ENCODE measurements at places on chromosomes 6 and 20. TPM values are rescaled to one million over a fixed set of nuclear protein-coding genes. Genes with fewer than 3 reads are reported as not detected.
A peak's percentile ranks its signal among the peaks of the same experiment; 100 is the strongest.

- DNase-seq, result no peak
Measured at GRCh38 chr6:68544450-68544849, 90.6 kb upstream of the ADGRB3 start.

DNA sequence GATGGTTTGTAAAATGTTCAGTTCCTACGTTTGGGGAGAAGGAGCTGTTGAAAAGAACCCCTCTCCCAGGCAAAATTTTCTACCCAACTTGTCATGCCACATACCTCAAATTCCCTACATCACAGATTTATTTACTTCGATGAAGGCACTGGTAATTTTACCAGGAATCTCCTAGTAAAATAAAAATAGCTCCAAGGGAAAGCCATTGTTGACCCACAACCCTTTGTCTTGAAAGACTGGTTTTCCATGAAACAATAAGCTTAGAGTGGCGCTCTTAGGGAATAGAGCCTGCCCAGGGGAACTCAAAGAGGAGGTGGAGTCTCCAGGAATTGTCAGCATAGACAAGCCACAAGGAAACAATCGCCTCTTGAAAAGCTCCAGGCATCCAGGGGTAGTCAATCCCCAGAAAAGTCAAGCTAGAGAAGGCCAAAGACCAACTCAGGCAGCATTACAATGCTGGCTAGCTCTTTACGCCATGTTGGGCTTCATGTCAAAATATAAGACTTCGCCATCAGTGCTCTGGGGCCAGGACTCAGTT, 99.2 kb upstream of the RREB1 start:
- no peak for DNase-seq

DNA sequence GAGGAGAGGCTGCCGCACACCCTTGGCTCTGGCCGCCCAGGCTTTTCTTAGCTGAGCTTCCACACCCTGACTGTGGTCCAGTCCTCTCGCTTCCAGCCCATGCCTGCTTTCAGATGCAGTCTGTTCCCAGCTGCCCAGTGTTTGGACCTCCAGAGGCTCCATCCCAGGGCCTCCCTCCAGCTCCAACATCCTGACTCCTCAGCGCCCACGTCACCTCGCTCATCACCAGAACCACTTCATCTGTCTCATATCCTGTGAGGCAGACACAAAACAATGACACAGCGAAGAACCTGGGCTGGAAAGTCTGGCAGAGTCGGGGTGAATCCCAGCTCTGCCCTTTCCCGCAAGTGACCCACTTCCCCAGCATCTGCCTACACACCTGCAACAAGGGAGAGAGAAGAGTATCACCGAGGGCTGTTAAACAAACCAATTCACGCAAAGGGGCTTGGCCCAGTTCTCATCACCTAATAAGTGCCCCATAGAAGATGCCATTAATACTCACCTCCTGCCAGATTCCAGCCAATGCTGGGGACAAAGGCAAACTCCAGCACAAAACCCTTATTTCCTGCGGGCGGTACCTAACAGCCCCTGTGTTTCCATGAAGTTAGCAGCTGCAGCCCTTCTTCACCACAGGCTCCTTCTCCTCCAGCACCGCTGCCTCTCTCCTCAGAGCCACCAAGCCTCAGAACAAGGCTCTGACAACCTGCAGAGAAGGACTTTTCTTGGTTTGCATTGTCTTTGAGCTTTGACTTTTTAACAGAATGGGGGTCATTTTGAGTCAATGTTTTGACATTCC, 133.4 kb upstream of the CDH4 start:
- no peak for DNase-seq

- DNase-seq, result no peak
Measured at GRCh38 chr6:157322792-157323254, 496 bp downstream of the TMEM242 start.

- no peak for DNase-seq
Measured at GRCh38 chr6:92945799-92946198, 473.6 kb downstream of the EPHA7 start.

GRCh38 chr6:30983439-30983838, at the start of gene MUC21:
TSS of gene MUC21 (plus strand) at chr6:30983718. CDS start at chr6:30983959, 241 bp downstream.
- no peak for DNase-seq

DNA sequence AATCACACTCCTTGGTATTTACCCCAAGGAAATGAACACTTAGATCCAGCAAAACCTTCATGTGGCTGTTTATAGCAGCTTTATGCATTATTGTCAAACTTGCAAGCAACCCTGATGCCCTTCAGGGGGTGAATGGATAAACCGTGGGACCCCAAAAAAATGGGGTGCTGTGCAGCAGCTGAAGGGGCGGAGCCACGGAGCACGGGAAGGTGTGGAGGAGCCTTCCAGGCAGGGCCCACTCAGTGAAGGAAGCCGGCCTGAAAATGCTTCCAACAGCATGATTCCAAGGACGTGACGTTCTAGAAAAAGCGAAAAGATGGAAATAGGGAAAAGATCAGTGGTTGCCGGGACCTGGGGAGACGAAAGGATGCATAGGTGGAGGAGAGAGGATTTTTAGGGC, 25.6 kb upstream of the FRMD1 start:
- DNase-seq, result no peak

GRCh38 chr6:150894935-150895552, 29.5 kb downstream of the MTHFD1L start:
- no peak for DNase-seq

DNA sequence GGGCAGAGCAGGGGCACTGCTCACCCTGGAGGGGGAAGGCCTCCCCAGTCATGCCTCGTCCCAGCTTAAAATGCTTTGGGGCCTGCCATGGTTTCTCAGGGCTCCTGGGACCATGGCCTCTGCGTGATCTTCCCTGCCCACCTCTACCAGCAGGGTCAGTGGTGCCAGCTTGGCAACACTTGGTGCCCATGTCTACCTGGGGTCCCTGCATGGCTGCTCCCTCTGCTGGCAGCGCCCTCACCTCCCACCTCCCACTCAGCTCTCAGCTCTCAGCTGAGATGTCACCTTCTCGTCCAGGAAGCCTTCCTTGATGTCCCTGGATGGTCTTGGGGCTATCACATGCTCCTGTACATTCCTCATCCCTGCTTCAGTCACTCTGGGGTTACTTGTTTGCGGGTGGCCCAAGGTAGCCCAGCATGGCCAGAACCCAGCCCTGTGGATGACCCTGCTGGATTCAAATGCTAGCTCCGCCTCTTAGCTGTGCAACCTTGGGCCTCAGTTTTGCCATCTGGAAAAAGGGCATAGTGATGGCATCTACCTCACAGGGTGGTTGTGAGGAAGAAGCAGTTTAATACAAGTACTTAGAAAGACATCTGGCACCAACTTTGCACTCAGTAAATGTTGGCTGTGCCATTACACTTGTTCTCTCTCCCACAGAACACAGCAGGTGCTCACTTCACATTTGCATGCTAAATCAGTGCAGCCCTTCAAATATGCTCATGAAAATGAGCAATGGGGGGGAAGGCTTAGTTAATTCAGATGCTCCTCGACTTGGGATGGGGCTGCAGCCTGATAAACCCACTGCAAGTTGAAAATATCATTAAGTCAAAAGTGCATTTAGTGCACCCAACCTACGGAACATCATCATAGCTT, 53.5 kb upstream of the PTPN1 start:
- DNase-seq, result no peak

- peak; percentile 67 for DNase-seq
Measured at GRCh38 chr20:60252866-60253265, 294.6 kb downstream of the CDH26 start.

DNA sequence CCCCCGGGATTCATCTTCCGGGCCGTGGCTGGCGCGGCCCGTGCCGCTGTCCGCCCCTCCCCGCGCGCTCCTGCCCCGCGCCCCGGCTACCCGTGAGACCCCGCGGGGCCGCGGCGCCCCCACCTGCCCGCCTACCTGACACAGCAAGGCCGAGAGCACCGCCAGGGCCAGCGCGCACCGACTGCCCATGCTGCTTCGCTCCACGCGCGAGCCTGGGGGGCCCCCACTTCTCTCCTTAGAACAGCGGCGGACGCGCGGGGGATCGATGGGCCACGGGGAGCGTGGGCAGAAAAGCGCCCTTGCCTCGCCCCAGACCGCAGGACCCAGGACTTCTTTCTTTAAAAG, 955 bp downstream of the DLL1 start:
- DNase-seq, result no peak

DNA sequence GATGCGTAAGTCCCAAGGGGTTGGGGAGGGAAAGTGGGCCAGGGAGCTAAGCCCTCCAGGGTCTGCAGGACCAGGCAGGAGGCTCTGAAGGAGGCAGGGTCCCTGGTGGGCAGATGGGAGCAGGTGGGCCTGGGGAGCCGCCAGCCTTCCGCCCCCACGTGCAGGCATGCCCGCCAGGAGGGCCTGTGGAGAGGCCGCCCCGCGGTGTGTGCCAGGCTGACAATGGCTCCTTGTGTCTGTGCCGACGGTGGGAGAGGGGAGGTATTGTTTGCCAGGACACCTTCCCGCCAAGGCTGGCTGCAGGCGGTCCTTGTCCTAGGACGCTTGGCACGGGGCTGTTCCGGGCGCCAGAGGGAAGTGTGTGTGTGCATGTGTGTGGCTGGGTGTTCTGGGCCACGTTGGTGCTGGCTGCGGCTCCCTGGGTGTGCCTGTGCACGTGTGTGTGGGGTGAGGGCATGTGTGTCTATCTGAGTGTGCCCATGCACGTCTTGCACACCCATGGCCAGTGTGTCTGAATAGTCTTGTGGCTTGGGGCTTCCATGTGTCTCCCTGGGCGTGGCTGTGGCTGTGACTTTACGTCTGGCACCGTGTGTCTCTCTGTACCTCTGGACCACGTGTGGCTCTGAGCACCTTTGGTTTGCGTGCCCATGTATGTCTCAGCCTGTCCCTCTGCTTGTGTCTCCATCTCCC, 153.0 kb downstream of the CEBPB start:
- no peak for DNase-seq

GRCh38 chr6:3814539-3814938, 34.6 kb upstream of the FAM50B start:
- DNase-seq, result no peak

DNA sequence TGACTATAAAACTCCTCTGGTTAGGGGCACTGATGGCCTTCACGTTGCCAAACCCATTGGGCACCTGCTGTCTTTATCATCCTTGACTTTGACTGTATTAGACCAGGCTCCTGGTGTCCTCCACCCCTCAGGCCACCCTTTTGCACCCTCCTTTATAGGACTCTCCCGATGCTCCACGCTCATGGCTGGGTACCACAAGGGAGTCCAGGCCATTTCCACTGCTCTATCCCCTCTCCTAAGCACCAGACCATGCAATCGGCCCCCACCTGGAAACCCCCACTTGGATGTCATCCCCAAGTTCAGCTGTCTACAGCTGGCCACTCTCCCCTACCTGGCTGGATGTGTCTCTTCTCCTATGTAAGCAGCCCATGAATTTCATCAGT, 115.2 kb downstream of the TOX2 start:
- no peak for DNase-seq

GRCh38 chr6:3205913-3206312, 21.5 kb downstream of the TUBB2B start:
- DNase-seq, result no peak

- no peak for DNase-seq
Measured at GRCh38 chr6:121612927-121613326, 177.5 kb downstream of the GJA1 start.

- no peak for DNase-seq
Measured at GRCh38 chr6:153312634-153313033, 181.6 kb upstream of the RGS17 start.

- no peak for DNase-seq
Measured at GRCh38 chr6:85129881-85130280, 320.0 kb upstream of the NT5E start.

DNA sequence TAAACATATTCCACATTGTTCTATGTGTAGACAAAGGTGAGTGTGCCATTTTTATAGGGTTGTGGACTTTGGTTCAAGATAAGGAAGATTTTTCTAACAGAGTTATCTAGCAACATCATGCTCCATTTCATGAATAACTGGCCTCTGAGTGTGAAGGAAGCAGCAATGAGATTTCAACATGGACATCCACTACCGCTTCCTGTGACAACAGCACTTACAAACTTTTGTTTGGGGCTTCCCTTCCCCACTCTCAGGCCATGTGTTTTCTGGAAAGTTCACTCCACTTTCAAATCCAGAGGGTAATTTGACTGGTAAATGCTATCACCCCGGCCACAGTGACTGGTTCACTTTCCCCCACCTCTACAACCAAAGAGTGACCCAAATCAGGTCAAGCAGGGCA, 38.1 kb upstream of the PROKR2 start:
- DNase-seq, result no peak

GRCh38 chr20:62362991-62363919, 3.9 kb downstream of the LAMA5 start:
- DNase-seq, result no peak

GRCh38 chr6:39114388-39114703, 640 bp downstream of the SAYSD1 start:
- no peak for DNase-seq

DNA sequence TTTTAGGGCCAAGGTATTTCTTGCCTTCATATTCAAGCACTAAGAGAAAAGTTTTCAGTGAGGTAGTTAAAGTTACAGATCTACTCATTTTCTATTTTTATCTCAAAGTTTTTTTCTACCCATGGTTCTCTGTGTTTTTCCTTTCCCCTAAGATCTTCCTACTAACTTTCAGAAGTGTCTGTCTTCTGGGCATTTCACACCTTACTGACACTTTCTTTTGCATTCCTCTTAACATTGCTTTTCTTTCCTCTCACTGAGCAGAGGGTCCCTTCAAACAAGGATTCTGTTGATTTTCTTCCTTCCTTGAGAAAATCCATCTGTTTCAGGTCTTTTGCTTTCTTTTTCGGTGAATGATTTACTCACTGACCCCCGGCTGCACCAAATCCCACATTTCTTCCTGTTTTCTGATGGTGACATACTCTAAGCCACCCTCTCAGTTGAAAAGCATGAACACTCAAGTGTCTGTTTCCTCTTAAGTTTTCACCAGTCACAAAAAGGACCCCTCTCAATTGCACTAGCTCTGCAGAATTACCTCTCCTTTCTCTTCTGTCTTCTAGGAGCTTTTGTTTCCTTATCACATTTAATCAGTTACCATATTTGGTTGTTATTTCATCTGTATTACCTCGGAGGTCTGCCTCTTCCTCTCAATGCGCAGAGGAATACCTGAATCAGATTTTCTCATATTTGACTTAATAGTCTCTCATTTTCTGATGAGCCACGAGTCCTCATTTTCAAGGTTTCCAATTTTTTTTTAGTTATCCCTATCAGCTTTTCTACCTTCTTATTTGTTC, 73.5 kb upstream of the RNF217 start:
- no peak for DNase-seq

Gene PTCRA
- total RNA-seq, result not detected

Gene HLA-DRB5
- 4.7 TPM for total RNA-seq

Gene PHACTR3
- total RNA-seq, result 8.3 TPM

Gene LRRN4
- total RNA-seq, result not detected

Gene EEF1A2
- 9.8 TPM for total RNA-seq

Gene GRIK2
- total RNA-seq, result 8.8 TPM

Gene AVP
- not detected for total RNA-seq

Gene OR2H1
- not detected for total RNA-seq

Gene SLC32A1
- total RNA-seq, result not detected

Gene ADTRP
- total RNA-seq, result not detected

Gene ULBP3
- total RNA-seq, result 1.7 TPM

Gene SNAP25
- total RNA-seq, result 5.6 TPM

Gene C6orf118
- not detected for total RNA-seq

Gene ISM1
- 14.5 TPM for total RNA-seq

Gene PI3
- 234 TPM for total RNA-seq

Gene ULBP2
- total RNA-seq, result not detected

Gene ESF1
- 14.0 TPM for total RNA-seq

Gene CRISP2
- not detected for total RNA-seq

Gene KIF25
- not detected for total RNA-seq
